ENCODE measurements at places on chromosomes 3 and 15.

DNA sequence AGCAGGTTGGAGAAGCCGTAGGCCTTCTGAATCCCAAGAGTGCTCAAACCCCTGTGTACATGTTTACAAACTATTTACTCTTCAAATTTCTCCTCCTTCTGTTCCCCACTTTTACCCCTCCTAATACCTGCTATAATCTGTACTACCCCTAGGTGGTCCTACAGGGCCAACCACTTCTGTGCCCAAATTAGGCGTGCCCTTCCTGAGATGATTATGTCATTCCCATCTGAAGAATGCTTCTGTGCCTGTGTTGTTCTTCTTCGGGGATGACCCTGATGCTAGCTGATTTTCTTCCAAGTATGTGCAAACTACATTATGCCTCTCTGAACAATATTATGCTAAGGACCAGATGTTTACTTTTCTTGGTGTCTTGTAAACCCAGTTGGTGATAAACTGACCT, 20.5 kb downstream of the RBP2 start:
- no peak for DNase-seq

GRCh38 chr3:196012481-196012880, 69.4 kb downstream of the TFRC start:
- DNase-seq: no peak

- DNase-seq: no peak
These were observed 29.2 kb upstream of the SV2B start for GRCh38 chr15:91070872-91071271.

DNA sequence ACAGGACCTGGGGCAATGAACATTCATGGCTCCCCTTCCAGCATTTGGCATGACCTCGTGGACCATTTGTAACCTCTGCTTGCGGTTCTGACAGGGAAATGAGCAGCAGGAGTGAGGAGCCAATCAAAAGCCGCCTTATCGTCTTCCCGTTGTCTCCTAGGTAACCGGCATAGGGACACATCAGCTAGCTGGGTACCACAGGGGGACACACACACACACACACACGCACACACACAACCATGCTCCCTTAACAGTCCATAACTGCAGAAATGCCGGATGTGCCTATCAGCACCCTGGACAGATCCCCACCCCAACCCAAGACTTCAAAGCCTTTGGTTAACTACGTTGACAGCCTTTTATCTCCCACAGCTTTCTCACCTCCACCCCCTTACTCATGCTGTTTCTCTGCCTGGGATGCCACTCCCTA, 53.4 kb upstream of the CCDC174 start:
- peak; percentile 43 for DNase-seq

GRCh38 chr3:108053067-108053466, 37.8 kb downstream of the CD47 start:
- no peak for DNase-seq

- DNase-seq: peak; percentile 19
These were observed 16.4 kb downstream of the SRPRB start for GRCh38 chr3:133821767-133822638.

- DNase-seq: no peak
These were observed 27.0 kb downstream of the PTH1R start for GRCh38 chr3:46904303-46905212.

- DNase-seq: no peak
These were observed 46.5 kb upstream of the MTMR10 start for GRCh38 chr15:31037731-31038477.

DNA sequence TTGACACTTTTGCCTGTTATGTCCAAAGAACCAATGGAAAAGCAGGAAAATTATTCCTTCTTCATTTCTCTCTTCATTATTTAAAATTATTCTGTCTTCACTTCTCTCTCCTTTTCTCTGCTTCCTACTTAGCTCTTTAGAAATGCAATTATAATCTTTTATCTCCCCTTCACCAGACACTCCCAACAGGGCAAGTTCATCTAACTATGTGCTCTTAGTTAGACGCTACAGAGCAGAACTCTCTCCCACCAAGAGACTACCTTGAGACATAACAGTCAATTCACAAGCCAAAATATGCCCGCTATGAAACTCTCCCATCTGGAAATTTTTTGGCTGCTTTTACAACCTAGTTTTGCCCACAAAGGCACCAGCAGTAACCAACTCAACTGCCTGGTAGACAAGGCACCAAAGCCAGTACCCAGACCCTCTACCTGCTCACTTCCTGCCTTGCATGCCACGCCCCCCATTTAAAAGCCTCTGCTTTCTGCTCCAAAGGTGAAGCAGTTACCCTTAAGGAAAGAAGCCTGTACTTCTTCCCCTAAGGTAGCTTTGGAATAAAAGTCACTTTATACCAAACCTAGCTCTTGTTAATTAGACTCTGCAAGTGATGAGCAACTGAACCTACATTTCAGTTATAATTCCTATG, 28.1 kb downstream of the CCRL2 start:
- no peak for DNase-seq

DNA sequence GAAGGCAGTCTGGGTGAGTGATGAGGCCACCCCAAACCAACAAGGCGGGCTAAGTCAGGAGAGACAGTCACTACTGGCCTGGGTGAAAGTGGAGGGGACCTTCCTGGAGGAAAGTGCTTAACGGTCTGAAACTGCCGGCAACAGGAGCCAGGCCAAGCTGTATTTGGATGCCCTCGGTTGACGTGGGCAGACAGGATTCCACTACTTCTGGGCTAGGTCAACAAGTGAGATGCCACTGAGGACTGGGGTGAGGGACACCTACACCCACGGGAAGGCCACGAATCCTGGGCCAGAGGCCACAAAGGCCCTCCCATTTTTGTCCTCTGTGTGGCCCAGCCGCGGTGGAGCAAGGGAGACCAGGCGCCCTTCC, 12.3 kb downstream of the SPTBN5 start:
- no peak for DNase-seq

DNA sequence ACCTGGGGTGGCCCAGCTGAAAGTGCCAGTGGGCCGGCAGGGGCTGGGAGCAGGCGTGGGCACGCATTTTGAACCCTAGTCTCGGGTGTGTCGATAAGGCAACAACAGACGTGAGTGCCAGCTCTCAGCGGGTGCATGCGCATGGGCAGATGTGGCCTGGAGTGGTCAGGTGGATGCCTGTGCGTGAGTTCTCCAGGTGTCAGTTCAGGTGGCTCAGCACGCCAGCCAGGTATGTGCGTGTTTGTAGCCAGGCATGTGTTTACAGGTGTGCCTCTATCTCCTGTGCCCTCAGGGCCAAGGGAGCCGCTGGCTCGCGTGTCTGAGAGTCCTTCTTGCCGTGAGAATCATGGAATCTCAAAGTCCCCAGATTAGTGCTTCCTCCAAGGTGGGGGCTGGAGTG, 14.8 kb downstream of the CYP1A2 start:
- DNase-seq: no peak

DNA sequence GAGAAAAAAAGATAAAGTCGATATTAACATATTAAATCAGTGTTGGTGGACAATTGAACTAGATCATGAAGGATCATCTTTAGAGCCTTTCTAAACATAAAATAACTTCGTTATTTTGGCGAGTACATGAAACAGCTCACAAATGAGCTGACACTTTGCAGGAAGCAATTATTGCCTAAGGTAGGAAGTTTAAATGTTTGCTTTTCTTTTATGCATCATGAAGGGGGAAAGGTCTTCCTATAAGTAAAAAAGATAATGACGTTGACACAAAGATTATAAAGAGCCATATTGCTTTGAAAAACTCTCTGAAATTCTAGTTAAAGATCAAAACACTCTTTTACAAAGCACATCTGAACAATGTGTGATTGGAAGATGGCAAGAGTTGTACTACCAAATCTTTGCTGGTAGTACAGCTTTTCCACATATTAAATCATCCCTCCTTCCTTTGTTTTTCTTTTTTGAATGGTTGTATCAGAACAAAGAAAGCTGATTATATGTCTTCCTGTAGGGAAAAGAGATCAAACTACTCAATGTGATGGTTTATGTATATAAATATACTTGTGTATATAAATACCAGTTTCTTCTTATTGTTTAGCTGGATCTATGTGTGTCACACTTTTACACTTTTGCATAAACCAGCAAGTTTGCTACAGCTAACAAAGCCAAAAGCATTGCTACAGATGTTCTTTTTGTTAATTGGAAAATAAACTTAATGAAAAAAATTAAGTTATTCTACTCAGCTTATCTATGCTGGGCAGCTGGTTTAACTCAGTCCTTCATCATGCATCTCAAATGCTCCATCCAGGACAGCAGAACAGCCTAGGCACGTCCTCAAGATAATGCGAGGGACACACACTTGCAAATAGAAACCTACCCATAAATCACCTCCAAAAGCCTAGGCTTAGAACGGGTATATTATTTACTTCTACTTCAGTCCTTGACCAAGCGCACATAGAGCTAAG, 850.8 kb upstream of the ROBO1 start:
- DNase-seq: no peak

DNA sequence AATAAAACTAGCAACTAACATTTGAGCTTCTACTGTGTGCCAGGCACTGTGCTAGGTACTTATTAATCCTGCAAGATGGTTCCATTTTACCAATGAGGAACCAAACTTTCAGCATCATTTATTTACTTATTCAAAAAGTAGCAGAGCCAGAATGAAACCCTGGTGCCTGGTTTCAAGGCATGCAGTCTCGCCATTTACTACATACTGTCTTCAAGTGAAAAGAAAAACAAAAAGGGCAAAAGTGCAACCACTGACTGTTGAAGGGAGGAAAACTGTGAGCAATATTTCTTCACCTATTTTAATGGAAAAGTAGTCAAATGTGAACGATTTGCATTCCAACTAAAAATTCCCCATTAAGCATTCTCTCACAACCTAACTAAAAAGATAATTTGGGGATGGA, 8.7 kb downstream of the DCUN1D1 start:
- no peak for DNase-seq

GRCh38 chr3:14299767-14300166, 102.6 kb upstream of the SLC6A6 start:
- DNase-seq: no peak

DNA sequence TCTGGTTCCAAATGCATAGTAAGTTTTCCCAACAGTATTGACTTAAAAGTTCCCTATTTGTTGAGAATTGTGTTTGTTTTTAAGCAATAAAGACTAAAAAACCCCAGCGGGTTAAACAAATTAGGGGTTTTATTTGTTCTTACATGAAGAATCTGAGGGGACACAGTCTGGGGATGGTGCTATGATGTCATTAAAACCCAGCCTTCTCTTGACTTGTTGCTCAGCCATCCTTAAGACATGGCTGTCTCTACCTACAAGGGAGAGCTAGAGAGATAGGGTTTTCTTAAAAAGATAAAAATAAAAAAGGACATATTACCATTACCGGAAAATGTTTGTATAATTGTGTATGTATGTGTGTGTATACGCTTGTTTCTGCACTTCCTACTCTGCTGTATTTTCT, 11.7 kb upstream of the ARL14 start:
- no peak for DNase-seq

GRCh38 chr15:36029606-36030210, 483.7 kb upstream of the DPH6 start:
- no peak for DNase-seq

- DNase-seq: no peak
These were observed 141.5 kb upstream of the EIF1B start for GRCh38 chr3:40167958-40168357.

GRCh38 chr15:68631601-68632051, 52.8 kb downstream of the CORO2B start:
- DNase-seq: no peak

DNA sequence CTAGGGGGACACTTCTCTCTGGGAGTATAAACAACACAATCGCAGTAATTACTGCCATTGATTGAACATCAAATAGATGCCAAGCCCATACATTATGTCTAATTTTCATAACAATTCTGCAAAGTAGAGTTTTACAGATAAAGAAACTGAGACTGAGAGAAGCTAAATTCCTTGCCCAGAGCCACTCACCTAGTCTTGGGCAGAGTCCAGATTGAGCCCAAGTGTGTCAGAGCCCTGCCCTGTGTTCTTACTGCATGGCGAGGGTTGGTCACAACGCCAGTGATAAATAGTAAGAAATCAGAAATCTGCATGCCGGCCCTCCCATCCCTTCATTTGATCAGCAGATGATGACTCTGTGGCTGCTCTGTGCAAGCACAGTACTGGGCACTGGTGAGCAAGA, 106.3 kb downstream of the C3orf70 start:
- DNase-seq: no peak

DNA sequence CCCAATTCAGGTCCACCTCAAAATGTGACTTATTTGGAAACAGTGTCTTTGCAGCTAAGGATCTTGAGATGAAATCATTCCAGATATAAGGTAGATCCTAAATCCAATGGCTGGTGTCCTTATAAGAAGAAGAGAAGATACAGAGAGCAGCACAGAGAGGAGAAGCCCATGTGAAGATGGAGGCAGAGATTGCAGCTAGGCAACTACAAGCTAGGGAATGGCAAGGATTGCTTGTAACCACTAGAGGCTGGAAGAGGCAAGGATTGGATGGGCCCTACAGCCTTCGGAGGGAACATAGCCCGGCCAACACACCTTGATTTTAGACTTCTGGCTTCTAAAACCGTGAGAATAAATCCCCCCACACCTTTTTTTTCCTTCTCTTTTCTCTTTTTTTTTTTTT, 38.5 kb downstream of the SYN2 start:
- DNase-seq: no peak

- no peak for DNase-seq
These were observed 409.6 kb downstream of the UNC13C start for GRCh38 chr15:54387799-54388198.

GRCh38 chr3:140731440-140732119, 53.7 kb downstream of the TRIM42 start:
- no peak for DNase-seq

GRCh38 chr3:188956839-188957489, 214.8 kb upstream of the TPRG1 start:
- no peak for DNase-seq

DNA sequence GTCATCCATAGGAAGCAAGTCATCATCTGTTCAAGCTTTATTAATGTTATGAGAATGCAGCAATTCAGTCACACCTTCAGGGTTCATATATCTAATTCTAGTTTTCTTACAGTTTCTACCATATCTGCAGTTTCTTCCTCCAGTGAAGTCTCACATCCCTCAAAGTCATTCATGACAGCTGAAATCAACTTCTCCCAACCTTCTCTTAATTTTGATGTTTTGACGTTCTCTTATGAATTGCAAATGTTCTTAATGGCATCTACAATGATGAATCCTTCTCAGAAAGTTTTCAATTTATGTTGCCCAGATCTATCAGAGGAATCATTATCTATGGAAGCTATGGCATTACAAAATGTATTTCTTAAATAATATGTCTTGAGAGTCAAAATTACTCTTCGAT, 210.4 kb upstream of the ZBTB20 start:
- DNase-seq: no peak

DNA sequence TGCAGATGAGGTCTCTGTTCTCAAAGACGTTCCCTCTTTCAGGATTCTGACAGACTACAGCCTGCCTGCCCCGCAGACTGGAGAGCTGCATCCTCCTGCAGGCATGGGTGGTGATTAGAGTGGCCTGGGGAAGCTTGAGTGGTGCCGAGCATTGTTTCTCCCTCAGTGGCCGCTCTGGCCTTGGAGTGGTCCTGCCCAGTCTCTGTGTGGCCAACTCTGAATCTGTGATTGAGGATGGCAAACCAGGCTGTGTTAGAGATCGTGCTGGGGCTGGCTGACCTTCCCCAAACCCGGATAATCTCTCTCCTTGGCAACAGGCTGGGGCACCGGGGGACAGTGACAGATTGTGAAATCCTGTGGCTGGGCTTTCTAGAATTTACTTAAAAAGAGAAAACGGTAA, 11.0 kb upstream of the ADCY5 start:
- no peak for DNase-seq

- DNase-seq: no peak
These were observed 422.5 kb upstream of the CDIN1 start for GRCh38 chr15:36156879-36157427.

Data from left lung (tissue), 14 donors.